Amniotic epithelial cell (primary cell): ENCODE measurements at places on chromosomes 5 and 9.

GRCh38 chr9:29750062-29750461 lies 2176.8 kb upstream of the C9orf72 start:
- DNase-seq: peak; percentile 51

- DNase-seq: no peak
Measured at GRCh38 chr5:120039111-120039510, 409.8 kb downstream of the FAM170A start.

GRCh38 chr9:14353222-14354056 lies 39.5 kb upstream of the NFIB start:
- DNase-seq: peak; percentile 58

GRCh38 chr5:2903451-2904395 lies 152.2 kb upstream of the IRX2 start:
- DNase-seq: no peak

GRCh38 chr5:572398-573019 lies 39.6 kb upstream of the CEP72 start:
- no peak for DNase-seq
